ENCODE measurements at places on chromosomes 12 and 14.

GRCh38 chr12:128753438-128753837 lies 70.3 kb downstream of the SLC15A4 start:
- DNase-seq, result no peak

GRCh38 chr12:69129564-69129963 lies 109.8 kb upstream of the CPSF6 start:
- no peak for DNase-seq

DNA sequence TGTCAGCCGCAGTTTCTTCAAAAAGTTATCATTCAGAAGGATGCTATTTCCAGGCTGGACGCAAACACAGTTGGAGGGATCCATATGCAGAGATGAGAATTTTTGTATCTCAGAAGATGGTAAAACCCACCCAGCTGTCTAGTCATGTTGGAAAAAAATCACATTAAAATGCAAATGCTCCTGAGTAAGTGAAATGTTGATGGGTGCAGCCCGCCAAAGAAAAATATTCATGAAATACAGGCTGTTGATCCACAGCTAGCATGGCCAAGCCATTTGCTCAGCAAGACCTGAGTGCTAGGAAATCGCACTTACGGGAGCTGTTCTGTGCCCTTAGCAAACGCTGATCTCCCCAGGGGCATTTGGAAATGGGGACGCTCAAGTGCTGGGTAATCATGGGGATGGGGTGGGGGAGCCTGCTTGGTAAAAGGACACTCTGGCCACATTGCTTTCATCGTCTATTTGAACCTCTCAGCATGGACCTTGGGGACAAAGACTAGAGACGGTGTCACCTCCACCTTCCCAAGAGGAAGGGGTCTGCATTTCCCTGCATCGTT lies 25.7 kb downstream of the TUNAR start:
- no peak for DNase-seq

GRCh38 chr12:64672925-64673409 lies 62.7 kb downstream of the RASSF3 start:
- DNase-seq, result peak; percentile 54

DNA sequence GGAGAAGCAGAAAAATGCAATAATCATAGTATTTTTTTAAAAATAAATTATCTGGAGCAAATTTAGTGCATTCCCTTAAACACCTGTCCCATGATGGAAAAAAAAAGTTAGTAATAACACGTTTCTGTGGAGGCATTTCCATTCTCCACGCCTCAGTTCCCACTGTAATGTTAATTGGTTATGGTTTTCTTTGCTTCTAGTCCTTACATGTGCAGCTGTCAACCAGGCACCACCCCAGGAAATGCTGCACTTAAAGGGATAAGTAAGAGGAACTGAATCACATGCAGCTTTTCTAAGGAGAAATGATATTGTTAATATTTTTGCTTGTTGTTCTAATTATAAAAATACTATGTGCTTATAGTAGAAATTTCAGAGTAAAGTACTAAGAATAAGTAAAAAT lies 240.3 kb downstream of the ZFP36L1 start:
- no peak for DNase-seq

DNA sequence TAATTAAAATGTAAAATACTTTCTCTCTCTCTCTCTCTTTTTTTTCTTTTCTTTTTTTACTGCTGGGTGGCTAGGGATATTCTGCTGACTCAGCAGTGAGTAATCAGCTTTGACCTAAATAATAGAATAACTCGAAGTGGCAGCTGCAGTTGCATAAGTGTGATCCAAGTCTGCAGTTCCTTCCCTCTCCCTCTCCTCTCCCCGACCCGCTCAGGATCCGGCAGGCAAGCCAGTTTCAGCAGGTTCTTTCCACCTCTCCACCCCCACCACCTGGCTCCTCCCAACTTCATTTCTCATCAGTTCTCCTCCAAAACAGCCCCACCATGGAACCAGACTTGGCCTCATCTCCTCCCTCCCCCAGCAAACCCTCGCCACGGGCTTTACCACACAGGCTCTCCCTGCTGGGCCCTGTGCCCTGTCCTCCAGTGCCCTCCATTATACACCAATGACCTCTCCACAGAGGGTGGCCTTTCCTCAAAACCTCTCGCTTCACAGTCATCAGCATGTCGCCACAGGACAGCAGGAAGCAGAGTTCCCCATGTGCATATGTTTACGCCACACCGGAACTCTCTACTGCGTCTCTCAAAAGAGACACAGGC lies 22.4 kb downstream of the SLC7A8 start:
- no peak for DNase-seq

DNA sequence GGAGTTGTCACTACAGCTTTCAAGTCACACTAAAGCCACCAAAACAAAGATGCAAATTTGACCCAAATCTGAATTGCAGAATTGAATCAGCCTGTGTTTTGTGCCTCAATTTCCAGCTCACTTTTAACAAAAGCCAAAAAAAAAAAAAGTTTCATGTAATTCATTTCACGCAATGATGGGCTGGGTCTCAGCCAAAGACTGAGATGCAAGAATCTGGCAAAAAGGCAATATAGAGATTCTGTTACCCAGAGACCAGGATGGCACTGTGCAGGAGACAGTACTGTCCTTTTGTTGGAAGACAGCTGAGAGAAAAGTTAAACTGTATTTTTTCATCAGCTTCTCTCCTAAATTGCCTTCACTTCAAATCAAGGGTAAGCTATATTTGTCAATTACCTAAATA lies 205.7 kb upstream of the NPAS3 start:
- DNase-seq, result no peak

- DNase-seq, result no peak
Observed at GRCh38 chr12:121025442-121026226, 9.3 kb upstream of the C12orf43 start.

DNA sequence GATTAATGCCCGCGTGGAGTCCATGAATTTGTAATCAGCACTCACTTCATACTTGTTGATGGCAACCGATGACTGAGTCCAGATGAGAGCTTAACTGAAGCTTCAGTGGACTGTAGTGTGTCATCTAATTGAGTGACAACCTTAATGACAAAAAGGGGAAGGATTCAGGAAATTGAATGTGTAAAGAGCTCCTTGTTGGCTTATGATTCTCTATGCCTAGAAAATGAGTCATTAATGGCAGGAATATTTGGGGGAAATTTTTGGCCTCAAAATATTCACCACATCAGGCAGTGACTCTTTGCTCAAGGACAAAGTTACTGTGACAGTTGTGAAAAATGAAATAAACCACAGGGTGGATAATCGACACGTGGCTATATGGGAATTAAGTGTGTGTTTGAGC lies 55.3 kb upstream of the STON2 start:
- no peak for DNase-seq

GRCh38 chr12:42473561-42473960 lies 116.0 kb downstream of the PRICKLE1 start:
- DNase-seq, result no peak

DNA sequence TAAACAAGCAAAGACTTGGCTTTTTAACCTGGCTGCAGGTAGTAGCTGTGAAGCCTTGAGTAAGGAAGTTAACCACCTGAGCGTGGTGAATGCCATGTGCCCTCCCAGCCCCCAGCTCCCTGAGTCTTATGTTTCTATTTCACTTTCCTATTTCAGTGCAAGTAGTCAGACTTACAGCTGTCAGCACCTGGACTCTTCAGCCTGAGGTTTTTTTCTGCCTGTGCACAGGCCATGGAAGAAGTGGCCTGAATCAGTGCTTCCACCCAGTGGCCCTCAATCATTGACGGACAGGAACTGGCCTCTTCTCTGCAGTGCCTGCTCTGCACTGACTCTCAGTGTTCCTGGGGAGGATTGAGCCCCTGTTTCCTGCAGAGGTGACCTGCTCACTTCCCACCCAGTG lies 796.4 kb downstream of the MED13L start:
- DNase-seq, result no peak

- peak; percentile 88 for DNase-seq
Observed at GRCh38 chr12:111056618-111057521, 136.5 kb upstream of the MYL2 start.

- DNase-seq, result no peak
Observed at GRCh38 chr14:58777541-58777979, 139.8 kb downstream of the DACT1 start.

DNA sequence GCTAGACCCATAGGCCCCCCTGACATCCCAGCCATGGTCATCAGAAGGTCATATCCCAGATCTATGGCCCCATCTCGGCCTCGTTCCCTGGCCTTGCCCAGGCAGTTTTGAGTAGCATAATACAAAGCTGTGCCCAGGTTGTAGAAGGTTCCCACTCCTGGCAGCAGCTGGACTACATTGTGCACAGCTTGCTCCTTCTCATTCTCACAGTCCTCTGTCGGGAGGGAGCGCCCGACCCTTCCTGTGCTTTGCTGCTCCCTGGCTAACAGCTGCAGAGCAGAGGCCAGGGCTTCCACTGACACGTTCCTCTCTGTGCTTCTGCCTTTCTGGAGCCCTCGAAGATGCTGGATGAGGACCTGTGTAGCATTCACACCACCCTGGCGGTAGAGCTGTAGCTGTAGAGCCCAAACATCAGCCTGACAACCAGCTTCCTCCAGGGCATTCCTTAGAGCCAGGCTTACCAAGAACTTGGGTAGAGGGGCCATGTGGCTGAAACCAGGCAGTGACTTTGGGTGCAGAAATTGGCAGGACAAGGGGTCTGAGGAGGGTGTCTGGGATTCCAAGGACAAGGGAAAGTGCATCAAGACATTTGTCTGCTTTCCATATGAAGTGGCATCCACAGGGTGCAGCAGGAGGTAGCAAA lies 1.0 kb downstream of the APOF start:
- no peak for DNase-seq

- no peak for DNase-seq
Observed at GRCh38 chr12:2646341-2646740, 148.4 kb upstream of the FKBP4 start.

DNA sequence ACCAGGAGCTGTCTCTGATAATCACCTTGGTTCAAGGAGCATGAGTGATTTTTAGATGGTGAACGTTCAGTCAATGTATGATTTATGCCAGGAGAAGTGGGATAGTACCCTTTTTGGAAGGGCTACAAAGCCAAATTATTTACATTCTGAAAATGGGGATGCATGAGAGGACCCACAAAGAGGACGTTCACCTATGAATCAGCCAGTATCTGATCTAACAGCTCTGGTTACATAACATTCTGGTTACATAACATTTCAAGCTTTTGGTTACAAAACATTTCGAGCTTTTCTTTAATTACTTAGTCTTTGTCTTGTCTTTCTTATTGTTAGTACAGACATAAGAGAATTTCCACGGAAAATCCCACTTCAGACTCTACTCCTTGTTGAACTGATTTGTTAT lies 68.8 kb downstream of the SLCO1A2 start:
- no peak for DNase-seq

GRCh38 chr12:93173178-93173957 lies 204.4 kb upstream of the NUDT4 start:
- DNase-seq, result no peak

GRCh38 chr14:88297306-88297705 lies 25.8 kb downstream of the KCNK10 start:
- DNase-seq, result no peak

- no peak for DNase-seq
Observed at GRCh38 chr12:111768159-111768895, 1.6 kb downstream of the ALDH2 start.

- no peak for DNase-seq
Observed at GRCh38 chr14:55593698-55594097, 13.7 kb downstream of the KTN1 start.

DNA sequence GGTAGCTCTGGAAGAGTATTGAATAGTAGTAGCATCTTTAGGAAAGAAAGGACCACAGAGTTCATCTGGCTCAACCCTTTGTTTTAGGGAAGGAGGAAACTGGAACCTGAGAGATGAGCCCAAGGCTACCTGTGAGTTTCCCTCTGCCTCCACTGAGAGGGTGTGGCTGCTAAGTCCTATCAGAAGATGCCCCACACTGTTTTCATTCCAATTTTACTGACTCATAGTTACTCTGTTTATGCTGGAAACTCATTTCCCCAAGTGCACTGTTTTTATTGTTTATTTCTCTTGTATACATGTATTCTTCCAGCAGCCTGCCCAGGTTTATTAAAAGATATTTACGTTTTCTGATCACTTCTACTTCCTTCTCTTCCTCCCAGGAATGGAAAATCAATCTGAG lies 127.4 kb upstream of the ARHGAP5 start:
- DNase-seq, result no peak

- DNase-seq, result no peak
Observed at GRCh38 chr14:81245771-81246170, 25.0 kb upstream of the GTF2A1 start.

DNA sequence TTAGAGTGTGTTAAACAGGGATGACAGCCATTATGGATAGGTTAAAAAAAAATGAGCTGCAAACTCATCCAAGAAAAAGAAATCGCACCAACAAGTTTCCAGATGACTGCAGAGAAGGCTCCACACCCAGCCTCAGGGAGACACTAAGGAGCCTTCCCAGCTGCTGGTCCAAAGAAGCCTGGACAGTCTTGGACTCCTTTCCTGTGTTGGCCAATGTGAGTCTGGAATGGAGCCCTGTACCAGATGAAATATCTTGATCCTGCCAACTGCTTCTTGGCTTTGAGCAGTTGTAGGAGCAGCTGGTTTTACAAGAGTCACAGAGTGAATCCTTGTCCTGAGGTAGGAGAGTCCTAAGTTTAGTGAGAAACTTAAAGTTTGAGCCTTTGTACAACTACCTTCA lies 44.5 kb downstream of the SLC38A1 start:
- no peak for DNase-seq

DNA sequence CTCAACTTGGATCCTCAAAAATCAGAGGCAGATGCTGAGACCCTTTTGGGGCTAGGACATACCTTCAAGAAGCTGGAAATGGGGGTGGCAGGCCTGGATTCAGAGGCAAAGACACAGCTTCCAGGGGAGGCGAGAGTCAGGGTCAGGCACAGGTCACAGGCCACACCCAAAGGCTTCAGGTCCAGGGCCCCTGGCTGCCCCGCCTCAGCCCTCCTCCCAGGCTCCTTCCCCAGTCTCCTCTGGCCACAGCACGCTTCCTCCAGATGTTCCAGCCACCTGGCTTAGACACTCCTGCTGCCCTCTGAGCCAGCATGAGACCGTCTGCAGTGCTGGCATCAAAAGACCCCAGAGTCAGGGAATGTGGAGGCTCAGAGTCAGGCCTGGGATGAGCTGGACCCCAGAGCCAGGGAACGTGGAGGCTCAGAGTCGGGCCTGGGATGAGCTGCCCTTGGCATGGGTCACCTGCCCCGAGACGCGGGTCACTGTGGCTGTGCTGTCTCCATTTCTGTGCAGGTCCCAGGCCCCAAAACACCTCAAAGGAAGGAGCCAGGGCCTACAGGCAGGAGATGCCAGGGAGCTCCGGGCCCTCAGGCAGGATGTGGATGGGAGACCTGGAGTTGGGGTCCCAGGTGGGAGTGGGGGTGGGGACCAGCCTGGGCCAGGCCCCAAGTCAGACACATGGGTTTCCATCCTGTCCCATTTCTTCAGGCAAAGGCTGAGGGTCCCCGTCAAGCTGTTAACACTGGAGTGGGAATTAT lies 58.9 kb downstream of the DIO3 start:
- DNase-seq, result no peak

GRCh38 chr14:34707722-34708121 lies 6.7 kb downstream of the CFL2 start:
- no peak for DNase-seq

- DNase-seq, result no peak
Observed at GRCh38 chr12:114681116-114681871, 2.7 kb downstream of the TBX3 start.

GRCh38 chr12:101823039-101823438 lies 7.7 kb downstream of the GNPTAB start:
- no peak for DNase-seq

GRCh38 chr14:63421919-63422318 lies 103.2 kb upstream of the GPHB5 start:
- no peak for DNase-seq
